ENCODE measurements at places on chromosomes 5 and 9. TPM values are rescaled to one million over a fixed set of nuclear protein-coding genes. Genes with fewer than 3 reads are reported as not detected.

DNA sequence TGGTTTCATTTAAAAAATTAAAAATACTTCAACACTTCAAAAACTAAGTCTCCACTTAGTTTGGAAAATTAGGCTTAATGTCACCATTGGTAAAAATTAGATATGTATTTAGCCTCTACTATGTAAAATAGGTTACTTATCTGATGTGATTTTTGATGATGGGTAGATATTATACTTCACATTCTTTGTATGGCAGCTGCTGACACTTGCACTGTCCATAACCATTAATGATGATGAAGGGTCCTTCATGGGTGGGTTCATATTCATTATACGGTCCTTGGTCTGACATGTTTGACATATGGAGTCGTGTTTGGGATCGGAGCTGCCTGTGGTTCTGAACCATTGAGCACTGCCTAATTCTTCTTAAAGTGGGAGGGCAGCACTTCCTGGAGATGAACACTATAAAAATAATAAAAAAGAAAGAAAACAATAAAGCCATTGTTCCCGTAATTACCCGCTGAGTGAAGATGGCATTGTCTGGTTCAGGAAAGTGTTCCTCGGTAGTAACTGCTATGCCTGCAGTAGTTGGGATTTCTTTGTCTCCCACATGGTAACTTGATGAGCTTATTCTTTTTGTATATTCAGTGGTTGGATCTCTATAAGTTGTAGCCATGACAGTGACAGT is 2.2 kb downstream of the LRRTM2 start:
- no peaks in the 10 kb centered on the region for H3K27me3 ChIP-seq
- H3K4me3 ChIP-seq: no peak overlapping the region
- H3K27ac ChIP-seq: no peak overlapping the region

DNA sequence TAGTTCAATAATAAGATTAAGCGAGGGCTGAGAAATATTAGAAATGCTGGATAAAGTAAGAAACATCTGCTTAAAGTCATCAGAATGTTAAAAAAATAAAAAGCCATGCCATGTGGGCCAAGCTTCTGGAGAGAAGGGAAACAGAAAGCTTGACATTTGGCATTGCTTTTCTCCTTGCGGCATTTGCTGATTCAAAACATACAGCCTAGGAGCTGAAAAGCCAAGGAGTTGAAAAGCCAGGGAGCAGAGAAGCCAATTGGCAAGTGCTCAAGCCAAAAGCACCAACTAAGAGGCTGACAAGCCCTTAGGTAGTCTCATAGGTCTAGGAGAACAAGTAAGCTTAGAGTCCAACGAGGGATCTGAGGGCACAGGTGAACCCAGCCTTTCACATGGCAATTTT is 754.3 kb downstream of the TLE4 start:
- no peaks in the 10 kb centered on the region for H3K27me3 ChIP-seq
- no peaks in the 10 kb centered on the region for H3K36me3 ChIP-seq
- no peaks in the 10 kb centered on the region for H3K4me1 ChIP-seq
- no peak overlapping the region for H3K27ac ChIP-seq
- H3K4me3 ChIP-seq: no peak overlapping the region

GRCh38 chr5:125143011-125143410 is 396.6 kb upstream of the ZNF608 start:
- H3K4me3 ChIP-seq: no peak overlapping the region
- H3K27ac ChIP-seq: no peak overlapping the region
- no peaks in the 10 kb centered on the region for H3K4me1 ChIP-seq
- DNase-seq: no peak

DNA sequence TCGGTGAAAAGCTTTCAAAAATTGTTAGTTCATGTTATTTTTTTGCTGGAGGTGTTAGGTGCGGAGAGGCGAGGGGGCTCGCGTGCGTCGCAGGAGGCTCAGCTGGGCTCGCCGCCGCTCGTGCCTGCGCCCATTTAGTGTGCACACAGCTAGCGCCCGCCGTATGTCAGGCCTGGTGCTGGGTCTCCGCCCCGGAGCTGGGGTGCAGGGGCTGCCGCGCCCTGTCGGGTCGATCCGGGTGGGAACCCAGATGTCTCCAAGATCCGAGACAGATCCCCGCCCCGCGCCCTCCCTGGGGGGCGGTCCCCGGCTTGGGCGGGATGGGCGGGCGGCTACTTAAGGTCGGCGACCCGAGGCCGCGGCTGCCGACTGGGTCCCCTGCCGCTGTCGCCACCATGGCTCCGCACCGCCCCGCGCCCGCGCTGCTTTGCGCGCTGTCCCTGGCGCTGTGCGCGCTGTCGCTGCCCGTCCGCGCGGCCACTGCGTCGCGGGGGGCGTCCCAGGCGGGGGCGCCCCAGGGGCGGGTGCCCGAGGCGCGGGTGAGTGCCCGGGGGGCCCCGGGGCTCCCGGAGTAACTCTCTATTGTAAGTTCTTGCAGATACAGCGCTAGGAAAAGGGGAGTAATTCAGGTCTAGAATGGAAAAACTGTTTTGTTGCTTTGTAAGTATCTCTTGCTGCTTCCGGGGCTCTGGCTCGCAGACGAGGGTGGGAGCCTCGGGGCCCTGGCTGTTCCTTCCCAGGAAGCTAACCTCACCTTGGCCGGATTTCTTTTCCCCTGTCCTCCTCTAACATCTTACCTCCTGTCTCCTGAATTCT is 31.7 kb downstream of the GSN start:
- no peaks in the 10 kb centered on the region for H3K36me3 ChIP-seq
- no peaks in the 10 kb centered on the region for H3K27me3 ChIP-seq
- H3K4me3 ChIP-seq: peak overlapping the region; percentile 50
- H3K27ac ChIP-seq: peak overlapping the region; percentile 80
- peak; percentile 56 for DNase-seq

Gene CCNO
- not detected for polyA plus RNA-seq

DNA sequence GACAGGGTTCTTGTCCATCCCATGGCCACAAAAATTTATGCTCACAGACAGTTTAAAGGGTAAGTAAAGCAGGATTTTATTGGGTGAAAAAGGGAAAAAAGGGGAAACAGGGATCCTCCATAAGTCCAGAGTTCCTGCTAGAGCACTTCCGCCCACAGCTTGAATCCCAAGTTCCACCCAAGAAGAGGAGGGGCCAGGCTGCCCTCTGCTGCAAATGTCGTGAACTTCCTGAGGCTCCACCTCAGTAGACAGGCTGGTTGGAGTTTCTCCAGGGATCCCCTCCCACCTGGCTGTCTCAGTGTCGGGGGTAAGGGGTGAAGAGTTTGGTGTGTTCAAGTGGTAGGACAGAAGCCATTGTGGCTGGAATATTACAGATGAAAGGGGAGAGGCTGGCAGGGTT is 275.0 kb upstream of the SGCD start:
- H3K27ac ChIP-seq: no peak overlapping the region
- peak; percentile 29 for DNase-seq
- H3K36me3 ChIP-seq: no peaks in the 10 kb centered on the region
- H3K4me3 ChIP-seq: no peak overlapping the region
- H3K4me1 ChIP-seq: no peaks in the 10 kb centered on the region

DNA sequence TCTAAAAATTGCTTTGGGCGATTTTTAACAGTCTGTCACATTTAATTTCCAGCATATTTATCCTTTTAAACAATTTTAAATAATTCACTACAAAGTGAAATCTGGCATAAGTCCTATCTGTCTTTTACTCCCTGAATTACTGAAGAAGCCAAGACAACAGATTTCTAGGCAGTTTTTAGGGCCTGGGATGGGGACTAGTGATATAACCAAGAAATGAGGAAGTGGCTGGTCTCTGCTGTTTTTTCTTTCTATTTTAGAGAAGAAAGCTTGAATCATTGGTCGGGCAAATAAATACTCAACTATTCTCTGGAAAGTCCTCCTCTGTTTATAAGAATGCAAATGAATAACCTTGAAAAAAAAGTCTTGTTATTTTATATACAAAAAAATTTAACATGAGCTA is 79.7 kb upstream of the SSBP2 start:
- no peak overlapping the region for H3K4me3 ChIP-seq
- H3K27me3 ChIP-seq: no peaks in the 10 kb centered on the region
- H3K36me3 ChIP-seq: no peaks in the 10 kb centered on the region
- no peaks in the 10 kb centered on the region for H3K4me1 ChIP-seq
- DNase-seq: no peak
- H3K27ac ChIP-seq: no peak overlapping the region

DNA sequence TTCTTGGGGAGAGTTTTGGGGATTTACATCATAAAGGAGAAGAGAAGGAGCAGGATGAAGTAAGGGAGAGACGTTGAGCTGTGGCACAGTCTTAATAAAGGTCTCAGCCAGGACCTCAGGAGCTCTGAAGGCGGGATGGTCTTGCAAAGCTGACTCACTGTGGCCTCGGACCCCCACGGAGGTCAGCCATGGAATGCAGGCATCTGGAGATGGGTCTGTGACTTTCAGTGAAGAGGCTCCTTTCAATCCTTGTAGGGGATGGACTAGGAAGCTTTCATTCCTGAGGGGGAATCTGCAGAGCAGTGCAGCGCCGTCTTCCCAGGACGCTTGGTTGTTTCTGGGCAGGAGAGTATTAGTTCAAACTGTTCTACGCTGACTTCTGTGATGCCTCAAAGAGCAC is 65.7 kb upstream of the BASP1 start:
- H3K36me3 ChIP-seq: no peaks in the 10 kb centered on the region
- DNase-seq: no peak
- H3K27me3 ChIP-seq: no peaks in the 10 kb centered on the region
- H3K4me1 ChIP-seq: no peaks in the 10 kb centered on the region
- no peak overlapping the region for H3K27ac ChIP-seq

Gene FAM221B
- polyA plus RNA-seq: not detected

DNA sequence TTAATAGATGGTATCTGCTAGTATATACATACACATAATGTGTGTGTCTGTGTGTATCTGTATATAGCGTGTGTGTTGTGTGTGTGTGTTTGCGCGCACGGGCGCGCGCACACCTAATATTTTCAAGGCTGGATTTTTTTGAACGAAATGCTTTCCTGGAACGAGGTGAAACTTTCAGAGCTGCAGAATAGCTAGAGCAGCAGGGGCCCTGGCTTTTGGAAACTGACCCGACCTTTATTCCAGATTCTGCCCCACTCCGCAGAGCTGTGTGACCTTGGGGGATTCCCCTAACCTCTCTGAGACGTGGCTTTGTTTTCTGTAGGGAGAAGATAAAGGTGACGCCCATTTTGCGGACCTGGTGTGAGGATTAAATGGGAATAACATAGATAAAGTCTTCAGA is 757 bp downstream of the FXN start:
- H3K27me3 ChIP-seq: no peaks in the 10 kb centered on the region

GRCh38 chr5:78287833-78288232 is 6.7 kb downstream of the AP3B1 start:
- no peak for DNase-seq
- no peaks in the 10 kb centered on the region for H3K4me1 ChIP-seq
- H3K27me3 ChIP-seq: no peaks in the 10 kb centered on the region
- H3K4me3 ChIP-seq: no peak overlapping the region
- peaks cover 2% of the 10 kb centered on the region for H3K36me3 ChIP-seq

GRCh38 chr9:89427621-89428221 is 70.2 kb downstream of the SEMA4D start:
- no peaks in the 10 kb centered on the region for H3K4me1 ChIP-seq
- H3K4me3 ChIP-seq: no peak overlapping the region
- H3K36me3 ChIP-seq: no peaks in the 10 kb centered on the region
- no peak for DNase-seq
- H3K27ac ChIP-seq: peak overlapping the region; percentile 5

DNA sequence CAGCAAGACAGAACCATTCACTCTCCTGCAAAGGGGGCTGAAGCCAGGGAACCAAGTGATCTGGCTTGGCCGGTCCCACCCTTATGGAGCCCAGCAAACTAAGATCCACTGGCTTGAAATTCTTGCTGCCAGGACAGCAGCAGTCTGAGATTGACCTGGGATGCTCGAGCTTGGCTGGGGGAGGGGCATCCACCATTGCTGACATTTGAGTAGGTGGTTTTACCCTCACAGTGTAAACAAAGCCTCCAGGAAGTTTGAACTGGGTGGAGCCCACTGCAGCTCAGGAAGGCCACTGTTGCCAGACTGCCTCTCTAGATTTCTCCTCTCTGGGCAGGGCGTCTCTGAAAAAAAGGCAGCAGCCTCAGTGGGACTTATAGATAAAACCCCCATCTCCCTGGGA is 60.5 kb downstream of the TNFSF8 start:
- H3K36me3 ChIP-seq: no peaks in the 10 kb centered on the region
- peaks cover under 1% of the 10 kb centered on the region for H3K4me1 ChIP-seq
- peak; percentile 18 for DNase-seq
- H3K27me3 ChIP-seq: no peaks in the 10 kb centered on the region
- no peak overlapping the region for H3K4me3 ChIP-seq

Gene TYRP1
- 0.22 TPM for polyA plus RNA-seq

DNA sequence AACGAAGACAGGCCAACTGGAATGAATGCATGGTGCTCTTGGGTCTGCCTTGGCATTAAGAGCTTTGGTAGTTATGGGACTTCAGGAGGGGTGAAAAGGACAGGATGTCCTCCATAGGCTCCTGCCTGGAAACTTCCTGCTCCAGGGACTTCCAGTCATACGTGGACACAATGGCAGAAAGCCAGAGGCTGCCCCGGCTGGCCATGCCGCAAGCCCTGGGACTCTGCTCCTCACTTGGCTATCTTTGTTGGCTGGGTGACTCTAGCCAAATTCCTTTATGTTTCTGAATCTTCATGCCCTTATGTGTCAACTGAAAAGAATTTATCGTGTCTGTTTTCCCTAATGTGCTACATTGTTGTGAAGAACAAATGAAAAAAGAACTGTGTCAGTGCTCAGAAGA is 136.9 kb downstream of the SIL1 start:
- peaks cover 7% of the 10 kb centered on the region for H3K4me1 ChIP-seq
- H3K27me3 ChIP-seq: no peaks in the 10 kb centered on the region
- no peaks in the 10 kb centered on the region for H3K36me3 ChIP-seq
- no peak overlapping the region for H3K4me3 ChIP-seq
- no peak overlapping the region for H3K27ac ChIP-seq
- DNase-seq: no peak

DNA sequence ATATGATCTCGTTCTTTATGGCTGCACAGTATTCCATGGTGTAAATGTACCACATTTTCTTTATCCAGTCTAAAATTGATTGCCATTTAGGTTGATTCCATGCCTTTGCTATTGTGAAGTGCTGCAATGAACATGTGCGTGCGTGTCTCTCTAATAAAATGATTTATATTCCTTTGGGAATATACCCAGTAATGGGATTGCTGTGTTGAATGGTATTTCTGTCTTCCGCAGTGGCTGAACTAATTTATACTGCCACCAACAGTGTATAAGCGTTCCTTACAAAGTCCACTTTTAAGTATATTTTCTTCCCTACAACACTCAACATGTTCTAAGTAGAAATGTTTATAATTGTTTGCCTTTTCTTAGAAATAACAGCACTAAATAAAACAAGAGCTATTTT is 521.9 kb downstream of the DTWD2 start:
- no peaks in the 10 kb centered on the region for H3K27me3 ChIP-seq
- no peak overlapping the region for H3K4me3 ChIP-seq
- H3K27ac ChIP-seq: no peak overlapping the region
- no peaks in the 10 kb centered on the region for H3K4me1 ChIP-seq

GRCh38 chr5:73935719-73936118 is 309.7 kb downstream of the ARHGEF28 start:
- no peak overlapping the region for H3K4me3 ChIP-seq
- H3K27me3 ChIP-seq: no peaks in the 10 kb centered on the region
- H3K4me1 ChIP-seq: no peaks in the 10 kb centered on the region
- no peak overlapping the region for H3K27ac ChIP-seq
- no peak for DNase-seq
- no peaks in the 10 kb centered on the region for H3K36me3 ChIP-seq

- H3K36me3 ChIP-seq: no peaks in the 10 kb centered on the region
- no peak overlapping the region for H3K27ac ChIP-seq
- H3K4me3 ChIP-seq: no peak overlapping the region
- no peaks in the 10 kb centered on the region for H3K27me3 ChIP-seq
Measured at GRCh38 chr5:9715891-9716335, 85.8 kb upstream of the TAS2R1 start.

Gene SV2C
- 1.6 TPM for polyA plus RNA-seq
